NCI-H187 (cell line): ENCODE measurements at places on chromosomes 4 and X.
A peak's percentile ranks its signal among the peaks of the same experiment; 100 is the strongest.

GRCh38 chrX:20829665-20830491 lies 544.3 kb upstream of the CNKSR2 start:
- no peak for DNase-seq

DNA sequence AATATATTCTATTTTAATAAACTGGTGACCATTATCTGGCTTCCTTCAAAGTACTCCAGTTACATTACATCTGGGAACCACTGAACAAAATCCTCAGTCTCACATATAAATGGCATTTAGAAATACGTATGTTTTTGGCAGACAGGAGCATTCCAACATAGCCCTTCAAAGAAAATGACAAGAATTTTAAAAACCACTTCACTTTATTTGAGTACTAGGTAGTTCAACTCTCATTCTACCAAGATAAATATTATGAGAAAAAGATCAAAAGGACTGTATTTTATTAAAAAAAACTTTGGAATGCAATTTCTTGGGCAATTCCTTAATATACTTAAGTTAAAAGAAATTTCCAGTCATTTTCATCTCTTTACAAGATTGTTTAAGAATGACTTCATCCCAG lies 17.6 kb downstream of the TNIP3 start:
- no peak for DNase-seq

- DNase-seq = no peak
These were observed 44.5 kb downstream of the SHROOM4 start for GRCh38 chrX:50769389-50770063.

DNA sequence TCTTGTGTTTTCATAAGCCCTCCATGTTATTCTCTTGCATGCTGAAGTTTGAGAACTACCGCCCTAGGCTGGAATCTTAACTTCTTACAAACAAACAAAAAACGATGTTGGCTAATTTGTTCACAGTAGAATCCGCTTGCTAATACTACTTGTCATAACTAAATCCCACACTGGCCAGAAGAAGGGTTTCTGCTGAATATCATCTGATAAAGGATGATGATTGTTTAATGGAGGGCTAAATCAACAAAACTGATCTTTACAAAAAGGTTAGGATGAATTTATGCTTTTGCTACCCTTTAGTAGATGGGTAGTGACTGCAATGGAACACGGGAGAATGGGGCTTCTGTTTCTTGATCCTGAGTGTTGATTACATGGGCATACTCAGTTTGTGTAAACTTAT lies 42.3 kb downstream of the SPATA4 start:
- no peak for DNase-seq

- DNase-seq = no peak
These were observed 61.1 kb downstream of the FBXO8 start for GRCh38 chr4:174222266-174222872.

DNA sequence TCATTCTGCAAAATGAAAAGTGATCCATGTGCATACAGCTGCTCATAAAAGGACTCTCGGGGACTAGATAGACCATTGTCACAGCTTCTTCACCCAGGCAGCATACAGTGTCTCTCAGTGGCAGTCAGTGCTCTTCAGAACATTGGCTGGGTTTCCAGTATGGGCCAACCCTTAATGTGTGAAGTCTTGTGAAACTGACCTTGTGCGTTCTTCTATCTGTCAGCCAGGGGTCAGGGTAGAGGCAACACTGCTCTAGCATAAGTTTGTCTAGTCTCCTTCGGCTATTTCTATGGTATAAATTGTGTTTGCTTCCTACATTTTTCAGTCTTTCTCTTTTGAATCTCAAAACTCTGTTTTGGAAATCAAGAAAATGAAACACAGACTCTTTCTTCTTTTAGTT lies 37.0 kb upstream of the SMIM31 start:
- no peak for DNase-seq

GRCh38 chr4:176545872-176546271 lies 226.1 kb downstream of the SPCS3 start:
- no peak for DNase-seq

DNA sequence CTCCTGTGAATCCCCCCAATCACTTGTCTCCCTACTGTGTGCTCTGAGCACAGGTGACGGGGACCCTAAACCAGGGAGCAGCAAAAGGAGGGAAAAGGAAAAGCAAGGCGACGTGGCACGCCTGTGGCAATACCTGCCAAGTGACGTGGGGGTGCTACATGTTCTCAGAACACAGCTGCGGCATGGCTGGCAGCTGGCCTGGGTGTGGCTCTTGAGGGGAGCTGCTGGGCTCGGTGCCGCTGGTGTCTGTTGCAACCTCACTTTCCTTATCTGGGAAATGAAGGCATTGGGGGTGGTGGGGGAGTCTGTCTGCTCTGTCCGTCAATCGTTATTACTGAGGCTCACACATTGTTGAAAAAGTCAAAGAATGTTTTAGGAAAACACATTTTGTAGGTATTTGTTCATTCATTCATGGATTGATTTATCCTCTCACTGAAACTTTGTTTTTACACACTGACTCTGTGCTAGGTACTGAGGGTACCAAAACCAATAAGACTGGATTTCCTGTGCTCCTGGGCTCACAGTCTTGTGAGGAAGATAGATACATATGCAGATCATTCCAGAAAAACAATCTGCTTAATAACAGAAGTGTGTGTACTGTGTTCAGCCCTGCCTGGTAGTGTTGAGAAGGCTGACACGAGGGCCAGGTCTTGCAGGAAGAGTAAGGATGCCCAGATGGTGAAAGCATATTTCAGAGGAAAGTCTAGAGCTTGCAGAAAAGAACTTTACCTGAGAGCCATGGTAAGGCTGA lies 217.6 kb downstream of the PTTG2 start:
- DNase-seq = peak; percentile 43

GRCh38 chrX:17584248-17584681 lies 153.0 kb upstream of the SCML1 start:
- no peak for DNase-seq

DNA sequence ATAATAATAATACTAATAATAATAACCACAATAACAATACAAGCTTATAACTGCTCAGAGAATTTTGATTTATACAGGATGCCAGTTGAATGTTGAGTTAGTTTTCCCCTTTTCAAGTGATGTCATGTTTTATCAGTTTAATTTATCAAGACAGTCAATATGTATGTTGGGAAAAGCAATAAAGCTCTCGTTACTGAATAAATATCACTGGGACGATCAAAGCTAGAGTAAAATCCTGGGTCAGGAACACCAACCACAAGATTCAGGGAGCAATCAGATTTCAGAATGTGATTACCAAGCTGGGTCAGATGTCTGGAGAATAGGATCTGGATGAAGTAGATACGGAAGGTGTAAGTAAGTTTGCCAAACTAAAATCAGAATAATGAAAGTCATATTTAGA lies 179.6 kb downstream of the GRID2 start:
- no peak for DNase-seq

GRCh38 chr4:148081267-148081666 lies 349.4 kb downstream of the ARHGAP10 start:
- DNase-seq = no peak

DNA sequence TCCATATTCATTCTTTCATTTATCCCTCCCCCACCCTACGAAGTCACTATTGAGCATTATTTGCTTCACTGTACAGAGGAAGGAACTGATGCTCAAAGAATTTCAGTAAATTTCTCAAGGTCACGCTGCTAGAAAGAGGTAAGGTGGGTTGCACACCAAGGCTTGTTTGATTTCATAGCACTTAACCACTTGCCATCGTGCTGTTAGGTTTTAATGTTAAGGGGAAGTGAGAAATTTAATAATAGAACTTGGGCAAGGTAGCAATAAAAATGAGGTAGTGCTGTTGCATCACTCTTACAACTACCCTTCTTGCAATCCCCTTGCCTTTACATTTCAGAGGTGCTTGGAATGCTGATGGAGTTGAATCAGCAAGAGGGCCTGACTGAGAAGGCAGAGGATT lies 343.1 kb downstream of the MID1IP1 start:
- DNase-seq = no peak

- no peak for DNase-seq
These were observed 441.6 kb upstream of the PITX2 start for GRCh38 chr4:111064342-111064993.

GRCh38 chr4:65645185-65645584 lies 25.1 kb downstream of the EPHA5 start:
- no peak for DNase-seq

DNA sequence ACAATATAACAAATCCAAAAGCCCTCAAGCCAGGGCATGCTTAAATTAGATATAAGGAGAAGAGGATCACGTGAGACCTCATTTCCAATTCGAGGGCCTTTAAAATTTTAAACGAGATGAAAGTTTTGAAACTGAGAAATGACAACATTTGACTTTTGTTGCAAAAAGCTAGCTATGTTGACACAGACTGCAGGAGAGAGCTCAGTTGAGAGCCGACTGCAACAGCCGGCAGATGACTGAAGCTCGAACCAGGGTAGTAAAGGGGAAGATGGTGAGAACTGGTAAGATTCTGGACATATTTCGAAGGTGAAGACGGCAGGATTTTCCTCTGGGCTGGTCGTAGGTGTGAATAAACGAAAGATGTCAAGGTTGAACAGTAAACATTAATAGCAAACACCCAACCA lies 773 bp downstream of the PRMT9 start:
- no peak for DNase-seq

- DNase-seq = no peak
These were observed 36.5 kb upstream of the CEP135 start for GRCh38 chr4:55912249-55912648.

DNA sequence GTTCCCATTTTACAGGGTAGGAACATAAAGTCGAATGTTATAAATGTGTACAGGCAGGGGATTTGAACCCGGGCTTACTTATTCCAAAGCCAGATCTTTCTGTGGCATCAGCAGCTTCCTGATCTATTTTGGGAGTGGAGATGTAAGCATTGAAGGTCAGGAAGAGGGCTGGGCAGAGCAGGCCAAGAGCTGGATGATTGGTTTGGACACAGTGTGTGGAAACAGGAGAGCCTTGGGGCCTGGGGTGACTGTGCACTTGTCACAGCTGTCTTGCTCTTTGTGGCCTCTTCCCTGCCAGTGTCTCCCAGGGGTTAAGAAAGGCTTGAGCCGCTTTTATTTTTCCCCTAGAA lies 127.9 kb upstream of the ENPP6 start:
- peak; percentile 11 for DNase-seq

DNA sequence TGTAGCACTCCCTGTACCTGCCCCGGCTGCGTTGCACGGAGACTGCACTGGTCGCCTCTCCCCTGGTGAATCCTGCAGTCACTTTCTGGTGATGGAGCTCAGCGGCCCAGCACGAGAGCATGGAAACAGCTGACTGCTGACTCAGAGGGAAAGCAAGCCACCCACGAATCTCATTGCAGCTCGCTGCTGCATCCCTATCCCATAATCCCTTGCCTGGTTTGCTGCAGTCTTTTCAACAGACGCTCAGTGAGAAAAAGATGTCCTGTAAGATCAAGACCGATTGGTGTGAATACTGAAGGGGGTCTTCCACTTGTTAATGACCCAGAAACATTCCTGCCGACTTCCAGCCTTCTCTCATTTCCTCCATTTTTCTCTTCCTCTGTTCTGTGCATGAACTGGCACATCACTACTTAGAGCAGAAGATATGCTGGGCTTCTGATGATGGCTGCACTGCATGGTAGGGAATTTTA lies 52.9 kb downstream of the TRIM2 start:
- no peak for DNase-seq

GRCh38 chr4:149754526-149754925 lies 61.1 kb downstream of the IQCM start:
- DNase-seq = no peak

DNA sequence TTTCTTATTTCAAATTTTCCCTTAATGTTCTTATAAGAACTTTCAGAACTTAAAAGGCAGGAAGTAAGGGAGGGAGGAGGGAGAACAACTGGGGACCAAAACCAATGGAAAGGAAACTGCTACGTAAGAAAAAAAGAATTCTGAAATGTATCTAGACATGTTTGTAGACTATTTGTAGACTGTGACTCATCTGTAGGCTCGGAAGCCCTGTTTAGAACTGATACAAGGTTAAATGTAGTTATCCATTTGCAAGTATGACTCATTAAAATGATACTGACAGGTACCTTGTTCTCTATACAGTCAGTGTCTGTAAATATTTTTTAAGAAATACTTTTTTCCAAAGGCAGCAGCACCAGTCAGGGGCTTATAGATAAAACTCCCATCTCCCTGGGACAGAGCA lies 202.0 kb downstream of the DHX15 start:
- no peak for DNase-seq

DNA sequence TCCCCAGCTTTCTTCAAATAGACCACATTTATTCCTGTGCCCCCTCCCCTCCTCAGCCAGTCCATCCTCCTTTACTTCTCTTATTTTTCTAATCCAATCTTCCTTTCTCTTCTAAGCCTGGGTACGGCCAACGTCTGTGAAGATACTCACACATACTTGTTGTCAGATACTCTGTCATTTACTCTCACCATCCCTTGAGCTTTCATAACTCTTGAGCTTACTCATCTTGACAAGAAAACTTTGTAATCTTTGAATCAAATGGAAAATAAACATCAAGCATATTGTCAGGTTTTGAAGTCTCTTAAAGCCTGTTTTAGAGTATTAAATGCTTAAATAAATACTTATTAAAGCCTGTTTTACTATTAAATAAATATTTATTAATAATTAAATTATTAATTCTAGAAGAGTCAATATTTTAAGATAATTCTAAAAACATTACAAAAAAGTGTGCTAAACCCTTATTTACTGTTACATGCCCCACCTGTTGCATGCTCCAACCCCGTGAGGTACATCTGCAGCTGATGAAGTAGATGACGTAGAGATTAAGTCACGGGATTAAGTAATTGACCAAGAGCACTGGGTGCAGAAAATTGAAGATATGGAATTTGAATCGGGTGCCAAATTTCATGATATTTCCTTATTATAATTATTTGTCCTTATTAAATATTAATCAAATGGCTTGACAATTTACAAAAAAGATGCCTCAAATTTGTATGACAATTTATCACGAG lies 1.5 kb upstream of the TRIML2 start:
- DNase-seq = no peak

DNA sequence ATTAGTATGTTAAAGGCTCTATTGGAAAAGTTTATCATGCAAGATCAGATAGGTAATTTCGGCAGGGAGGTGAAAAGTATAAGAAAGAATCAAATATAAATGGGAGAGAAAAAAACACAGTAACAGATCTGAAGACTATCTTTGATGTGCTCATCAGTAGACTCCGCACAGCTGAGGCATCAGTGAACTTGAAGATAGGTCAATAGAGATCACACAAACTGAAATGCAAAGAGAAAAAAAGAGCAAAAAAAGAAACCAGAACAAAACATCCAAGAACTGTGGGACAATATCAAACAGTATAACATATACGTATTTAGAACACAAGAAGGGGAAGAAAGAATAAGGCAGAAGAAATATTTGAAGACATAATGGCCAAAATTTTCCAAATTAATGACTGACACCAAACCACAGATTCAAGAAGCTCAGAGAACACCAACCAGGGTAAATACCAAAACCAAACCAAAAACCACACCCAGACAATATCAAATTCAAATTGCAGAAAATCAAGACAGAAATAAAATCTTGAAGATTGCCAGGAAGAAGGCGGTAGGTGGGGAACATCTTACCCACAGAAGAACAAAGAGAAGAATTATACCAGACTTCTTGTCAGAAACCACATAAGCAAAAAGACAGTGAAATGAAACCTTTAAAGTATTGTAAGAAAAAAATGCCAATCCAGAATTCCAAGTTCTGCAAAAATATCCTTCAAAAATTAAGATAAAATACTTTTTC lies 29.1 kb downstream of the PFKFB1 start:
- no peak for DNase-seq

- DNase-seq = no peak
These were observed 3.6 kb upstream of the SCARB2 start for GRCh38 chr4:76216975-76217814.
